ENCODE measurements at places on chromosomes 3 and 15.
A peak's percentile ranks its signal among the peaks of the same experiment; 100 is the strongest.

DNA sequence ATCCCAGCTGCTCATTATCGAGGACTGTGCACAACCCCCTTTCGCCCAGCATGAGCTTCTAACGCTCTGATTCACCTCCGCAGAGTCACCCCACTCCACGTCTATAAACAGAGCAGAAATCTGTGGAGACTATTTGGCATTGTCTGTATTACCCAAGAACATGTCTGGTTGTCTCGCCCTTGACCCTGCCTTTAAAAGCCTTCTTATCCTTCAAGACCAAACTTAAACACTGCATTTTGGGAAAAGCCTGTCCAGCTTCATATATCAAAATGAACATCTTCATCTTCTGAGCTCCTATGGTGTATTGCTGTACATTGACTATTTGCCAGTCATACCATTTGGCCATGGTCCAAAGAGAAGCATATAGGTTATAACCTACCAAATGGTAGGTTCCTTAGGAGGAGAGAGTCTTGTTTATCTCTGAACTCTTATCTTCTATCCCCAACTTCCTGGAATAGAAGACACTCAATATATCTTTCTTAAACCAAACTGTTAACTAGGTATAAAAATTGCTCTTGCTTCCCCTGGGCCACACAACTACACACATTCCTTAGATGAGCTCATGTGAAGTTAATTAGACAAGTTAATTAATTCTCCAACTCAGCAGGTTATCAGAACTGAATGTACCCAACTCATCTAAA is 90.1 kb downstream of the FBN1 start:
- DNase-seq = no peak

- no peak for DNase-seq
Observed at GRCh38 chr3:94784274-94784673, 721.4 kb downstream of the NSUN3 start.

GRCh38 chr3:8420612-8421011 is 81.0 kb upstream of the LMCD1 start:
- no peak for DNase-seq

- DNase-seq = no peak
Observed at GRCh38 chr3:56954125-56954524, 106.3 kb upstream of the SPATA12 start.

- peak; percentile 64 for DNase-seq
Observed at GRCh38 chr3:30042274-30042859, 564.0 kb upstream of the TGFBR2 start.

GRCh38 chr15:74312445-74313007 is 54.9 kb downstream of the CYP11A1 start:
- no peak for DNase-seq

DNA sequence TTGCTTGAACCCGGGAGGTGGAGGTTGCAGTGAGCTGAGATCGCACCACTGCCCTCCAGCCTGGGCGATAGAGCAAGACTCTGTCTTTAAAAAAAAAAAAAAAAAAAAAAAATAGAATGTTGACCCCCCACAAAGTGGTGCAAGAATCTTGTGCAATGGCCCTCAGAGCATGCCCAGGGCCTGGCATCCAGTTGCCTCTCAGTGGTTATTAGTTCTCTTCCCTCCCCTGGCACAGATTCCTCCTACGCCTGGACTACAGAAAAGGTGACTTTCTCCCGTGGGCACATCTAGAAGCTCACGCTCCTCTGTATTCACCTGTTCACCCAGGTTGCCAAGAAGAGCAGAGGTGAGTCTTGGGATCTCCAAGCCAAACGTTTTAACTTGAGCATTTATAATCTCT is 36.7 kb downstream of the ACSBG1 start:
- DNase-seq = no peak

DNA sequence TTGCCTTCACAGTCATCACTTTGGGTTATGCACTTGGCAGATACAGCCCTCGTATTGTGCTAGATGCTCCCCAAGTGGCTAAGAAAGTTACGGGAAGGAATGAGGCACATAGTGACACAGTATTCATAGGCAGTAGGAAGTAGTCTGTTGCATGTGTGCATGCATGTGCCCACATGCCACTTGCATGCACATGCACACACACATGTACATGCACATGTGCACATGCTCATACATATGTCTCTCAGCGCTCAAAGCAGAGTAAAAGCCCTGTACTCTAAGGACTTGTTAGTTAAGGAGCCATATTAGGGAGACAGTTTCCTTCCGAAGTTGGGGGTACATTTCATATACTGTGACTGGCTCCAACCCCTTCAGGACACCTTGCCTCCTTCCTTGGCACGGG is 128.9 kb downstream of the CHCHD6 start:
- DNase-seq = peak; percentile 8

- no peak for DNase-seq
Observed at GRCh38 chr3:7700977-7701376, 800.6 kb upstream of the LMCD1 start.
